ENCODE measurements at places on chromosomes 12 and 14.

DNA sequence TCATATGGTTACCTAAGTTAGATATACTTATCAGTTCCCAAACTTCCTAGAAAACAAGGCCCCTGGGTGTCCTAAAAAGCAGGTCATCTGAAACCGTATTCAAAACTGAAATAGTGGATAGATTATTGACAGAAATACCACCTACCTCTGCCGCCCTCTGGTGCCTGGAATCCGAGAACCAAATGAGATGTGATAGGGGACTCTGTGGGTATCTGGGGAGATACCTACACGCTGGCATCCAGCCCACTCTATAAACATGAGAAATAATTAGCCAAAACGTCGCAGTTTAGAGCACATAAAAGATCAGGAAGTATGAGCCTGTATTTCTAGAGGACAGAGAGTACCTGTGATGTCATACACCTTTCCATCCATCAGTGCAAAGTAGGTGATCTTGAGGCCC, 4.4 kb downstream of the ORMDL2 start:
- DNase-seq, result no peak

DNA sequence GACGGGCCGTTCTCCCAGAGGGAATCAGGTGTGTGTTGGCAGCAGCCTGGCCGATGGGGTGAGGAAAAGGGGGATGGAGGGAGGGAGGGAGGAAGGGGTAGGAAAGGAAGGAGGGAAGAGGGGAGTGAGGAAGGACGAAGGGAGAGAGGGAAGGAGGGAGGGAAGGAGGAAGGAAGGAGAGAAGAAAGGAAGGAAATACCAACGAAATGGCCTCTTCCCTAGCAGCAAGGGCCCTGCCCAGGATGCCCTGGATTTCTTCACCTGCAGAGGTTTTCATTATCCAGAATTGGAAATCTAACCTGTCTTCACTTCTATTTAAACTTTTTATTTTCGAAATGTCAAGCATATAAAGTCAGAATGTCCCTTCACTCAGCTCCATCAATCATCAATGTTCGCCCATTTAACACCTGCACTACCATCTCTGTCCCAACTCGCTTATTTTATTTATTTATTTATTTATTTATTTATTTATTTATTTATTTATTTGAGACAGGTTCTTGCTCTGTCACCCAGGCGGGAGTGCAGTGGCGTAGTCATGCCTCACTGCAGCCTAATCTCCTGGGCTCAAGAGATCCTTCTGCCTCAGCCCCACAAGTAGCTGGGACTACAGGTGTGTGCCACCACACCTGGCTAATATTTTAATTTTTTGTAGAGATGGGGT, 70.7 kb downstream of the ACACB start:
- no peak for DNase-seq

DNA sequence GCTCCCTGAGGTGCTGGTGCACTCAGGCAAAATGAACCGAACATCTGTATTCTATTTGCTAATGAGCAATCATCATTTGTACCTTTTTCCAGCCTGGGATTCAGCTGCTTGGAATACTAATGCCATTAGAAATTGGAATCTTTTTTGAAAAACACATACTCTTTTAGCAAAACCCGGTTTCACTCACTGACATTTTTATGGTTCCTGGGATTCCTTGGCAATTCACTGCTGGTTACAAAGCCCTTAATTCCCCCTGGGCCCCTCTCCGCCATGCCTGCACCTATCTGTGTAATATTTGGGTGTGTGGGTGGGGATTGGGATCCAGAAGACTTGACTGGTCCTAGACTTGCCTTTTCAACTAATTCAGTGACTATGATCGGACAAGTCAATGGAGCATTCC, 199.1 kb downstream of the FOXN3 start:
- DNase-seq, result no peak

GRCh38 chr14:95299271-95299670, 20.4 kb downstream of the CLMN start:
- DNase-seq, result no peak

- DNase-seq, result no peak
These were observed 132.8 kb upstream of the HIF1A start for GRCh38 chr14:61562321-61563161.

GRCh38 chr12:91948504-91948903, 197.1 kb downstream of the BTG1 start:
- DNase-seq, result no peak

GRCh38 chr14:105171004-105171673, 2.6 kb upstream of the JAG2 start:
- DNase-seq, result no peak

- DNase-seq, result no peak
These were observed 50.6 kb downstream of the ATP23 start for GRCh38 chr12:57992001-57992400.

DNA sequence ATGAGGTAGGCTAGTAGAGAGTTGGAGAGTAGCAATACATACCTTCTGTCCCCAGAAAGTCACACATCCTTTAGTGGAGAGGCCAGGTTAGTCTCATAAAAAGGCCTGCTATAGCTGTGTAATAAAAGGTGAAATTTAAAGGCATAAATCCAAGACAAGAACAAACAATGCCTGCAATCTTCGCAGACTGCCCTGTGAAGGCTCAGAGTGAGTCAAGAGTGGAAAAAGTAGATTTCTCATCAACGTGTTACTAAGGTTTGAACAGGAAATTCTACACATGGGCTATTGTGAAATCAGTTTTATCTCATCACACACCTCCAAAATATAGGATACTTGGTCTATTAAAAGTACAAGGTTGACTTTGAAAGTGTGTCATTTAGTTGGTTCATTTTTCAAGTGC, at the start of gene KLRC1:
Gene KLRC1 (minus strand): TSS at position 222 of the 400 bp plus-strand sequence. CDS start 2,221 bp downstream, outside the sequence.
- no peak for DNase-seq

DNA sequence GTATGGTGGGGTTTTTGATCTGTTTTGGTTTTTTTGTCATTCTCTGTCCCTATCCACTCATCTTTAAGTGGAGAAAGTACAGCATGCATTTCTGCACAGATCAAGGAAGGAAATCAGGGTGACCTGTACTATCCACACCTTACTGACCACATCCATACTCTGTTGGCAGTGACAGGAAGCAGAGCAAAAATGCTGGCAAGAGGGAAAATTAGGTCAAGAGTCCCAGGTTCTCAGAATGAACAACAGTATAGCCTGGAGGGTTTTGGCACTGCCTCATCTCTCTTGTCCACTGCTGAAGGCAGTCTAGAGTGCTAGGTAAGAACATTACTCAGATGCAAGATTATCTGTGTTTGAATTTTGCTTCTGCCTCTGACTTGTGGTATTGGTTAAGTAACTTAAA, 70.7 kb downstream of the TAOK3 start:
- DNase-seq, result no peak

- DNase-seq, result no peak
These were observed 102.8 kb downstream of the PTPRB start for GRCh38 chr12:70534466-70534865.
